ENCODE measurements at places on chromosomes 3 and 15. TPM values are rescaled to one million over a fixed set of nuclear protein-coding genes. Genes with fewer than 3 reads are reported as not detected.
A peak's percentile ranks its signal among the peaks of the same experiment; 100 is the strongest.

DNA sequence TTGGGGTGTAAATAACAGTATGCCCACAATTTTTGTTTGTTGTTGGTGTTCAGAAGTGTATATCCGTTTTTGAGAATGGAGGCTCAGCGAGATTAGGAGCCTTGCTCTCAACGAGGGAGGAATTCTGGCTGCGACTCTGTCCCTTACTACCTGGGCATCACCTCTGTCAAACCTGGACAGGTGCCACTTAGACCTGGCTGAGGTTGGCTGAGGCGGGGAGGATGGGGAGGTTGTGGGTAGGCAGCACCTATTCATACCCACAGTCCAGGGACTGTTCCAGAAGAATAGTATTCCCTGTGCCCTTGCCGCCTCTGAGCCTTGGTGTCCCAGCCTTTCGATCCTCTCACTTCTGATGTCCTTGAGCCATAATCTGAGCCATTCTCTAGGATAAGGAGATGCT is 99.9 kb downstream of the LINGO1 start:
- H3K27ac ChIP-seq, result no peak overlapping the region
- H3K36me3 ChIP-seq, result no peaks in the 10 kb centered on the region
- H3K27me3 ChIP-seq, result no peaks in the 10 kb centered on the region
- no peak overlapping the region for H3K4me3 ChIP-seq
- peaks cover under 1% of the 10 kb centered on the region for H3K4me1 ChIP-seq

DNA sequence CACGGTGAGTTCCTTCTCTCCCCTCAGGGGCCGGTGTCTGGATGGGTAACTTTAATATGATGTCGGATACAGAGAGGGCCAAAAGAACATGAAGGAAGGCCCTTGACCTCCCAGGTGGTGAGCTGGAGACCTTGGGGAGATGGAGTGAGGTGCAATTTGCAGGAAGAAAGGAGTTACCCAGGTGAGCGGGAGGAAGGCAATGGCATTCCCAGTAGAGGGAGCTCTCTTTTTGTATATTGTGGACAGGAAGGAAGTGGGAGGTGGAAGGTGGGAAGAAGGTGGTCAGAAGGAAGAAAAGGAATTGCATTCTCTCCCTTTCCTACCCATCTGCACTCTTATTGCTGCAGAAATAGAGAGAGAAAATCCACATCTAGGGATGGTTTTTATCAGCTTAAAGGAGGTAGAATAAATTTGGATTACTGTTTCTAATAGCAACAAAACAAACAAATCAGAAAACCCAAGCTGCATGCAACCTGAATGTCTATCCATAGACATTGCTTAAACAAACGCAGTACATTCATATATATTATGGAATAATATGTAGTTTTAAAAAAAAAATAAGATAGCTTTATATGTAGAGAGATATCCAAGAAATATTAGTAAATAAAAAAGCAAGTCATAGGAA is 169.0 kb upstream of the TSC22D2 start:
- no peaks in the 10 kb centered on the region for H3K4me1 ChIP-seq
- H3K27me3 ChIP-seq, result no peaks in the 10 kb centered on the region
- H3K36me3 ChIP-seq, result no peaks in the 10 kb centered on the region
- no peak overlapping the region for H3K4me3 ChIP-seq
- no peak for DNase-seq
- H3K27ac ChIP-seq, result no peak overlapping the region

- H3K4me1 ChIP-seq, result peaks cover 9% of the 10 kb centered on the region
- no peak overlapping the region for H3K4me3 ChIP-seq
- no peaks in the 10 kb centered on the region for H3K27me3 ChIP-seq
- no peak for DNase-seq
- H3K36me3 ChIP-seq, result peaks cover 50% of the 10 kb centered on the region
Observed at GRCh38 chr3:15685927-15686326, 84.4 kb downstream of the BTD start.

GRCh38 chr3:192861972-192862371 is 55.7 kb downstream of the MB21D2 start:
- H3K36me3 ChIP-seq, result no peaks in the 10 kb centered on the region
- no peaks in the 10 kb centered on the region for H3K4me1 ChIP-seq
- no peak overlapping the region for H3K4me3 ChIP-seq
- no peak for DNase-seq
- H3K27me3 ChIP-seq, result no peaks in the 10 kb centered on the region

DNA sequence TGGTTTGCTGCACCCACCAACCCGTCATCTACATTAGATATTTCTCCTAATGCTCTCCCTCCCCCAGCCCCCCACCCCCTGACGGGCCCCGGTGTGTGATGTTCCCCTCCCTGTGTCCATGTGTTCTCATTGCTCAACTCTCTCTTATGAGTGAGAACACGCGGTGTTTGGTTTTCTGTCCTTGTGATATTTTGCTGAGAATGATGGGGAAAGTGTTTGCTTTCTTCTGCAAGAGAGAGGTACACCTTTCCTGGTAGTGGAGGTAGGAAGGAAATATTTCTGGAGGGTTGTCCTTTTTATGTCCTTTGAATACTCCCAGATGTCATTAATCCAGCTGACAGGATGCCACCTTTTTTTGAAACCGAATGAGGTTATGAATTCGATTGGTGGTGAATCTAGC is 10.5 kb upstream of the SLC28A1 start:
- H3K27ac ChIP-seq, result no peak overlapping the region
- H3K27me3 ChIP-seq, result no peaks in the 10 kb centered on the region
- no peaks in the 10 kb centered on the region for H3K36me3 ChIP-seq
- peaks cover 13% of the 10 kb centered on the region for H3K4me1 ChIP-seq
- H3K4me3 ChIP-seq, result no peak overlapping the region
- no peak for DNase-seq

DNA sequence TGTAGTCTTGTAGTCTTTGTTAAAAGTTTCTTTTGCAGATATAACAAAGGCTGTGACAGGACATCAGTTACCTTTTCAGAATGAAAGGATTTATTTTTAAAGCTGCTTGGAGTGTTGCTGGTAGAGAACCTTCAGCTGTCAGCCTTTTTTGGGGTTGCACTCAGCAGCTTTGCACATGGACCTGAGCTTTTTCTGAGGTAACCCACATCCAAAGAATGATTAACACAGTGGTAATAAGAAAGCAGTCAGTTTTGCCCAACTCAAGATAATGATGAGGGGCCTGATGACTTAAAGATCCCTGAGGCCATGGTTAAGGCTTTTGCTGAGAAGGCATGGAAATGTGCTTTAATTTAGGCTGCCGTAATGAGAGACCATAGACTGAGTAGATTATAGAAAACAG is 1042.7 kb downstream of the PLOD2 start:
- H3K27ac ChIP-seq, result no peak overlapping the region
- no peaks in the 10 kb centered on the region for H3K36me3 ChIP-seq
- H3K4me1 ChIP-seq, result no peaks in the 10 kb centered on the region
- H3K4me3 ChIP-seq, result no peak overlapping the region

The C3orf18 gene
- total RNA-seq, result 7.5 TPM

The HYAL1 gene
- 67.0 TPM for total RNA-seq

GRCh38 chr3:195566797-195567196 is 16.9 kb downstream of the APOD start:
- no peak for DNase-seq
- H3K4me3 ChIP-seq, result no peak overlapping the region
- H3K4me1 ChIP-seq, result no peaks in the 10 kb centered on the region
- no peaks in the 10 kb centered on the region for H3K36me3 ChIP-seq

DNA sequence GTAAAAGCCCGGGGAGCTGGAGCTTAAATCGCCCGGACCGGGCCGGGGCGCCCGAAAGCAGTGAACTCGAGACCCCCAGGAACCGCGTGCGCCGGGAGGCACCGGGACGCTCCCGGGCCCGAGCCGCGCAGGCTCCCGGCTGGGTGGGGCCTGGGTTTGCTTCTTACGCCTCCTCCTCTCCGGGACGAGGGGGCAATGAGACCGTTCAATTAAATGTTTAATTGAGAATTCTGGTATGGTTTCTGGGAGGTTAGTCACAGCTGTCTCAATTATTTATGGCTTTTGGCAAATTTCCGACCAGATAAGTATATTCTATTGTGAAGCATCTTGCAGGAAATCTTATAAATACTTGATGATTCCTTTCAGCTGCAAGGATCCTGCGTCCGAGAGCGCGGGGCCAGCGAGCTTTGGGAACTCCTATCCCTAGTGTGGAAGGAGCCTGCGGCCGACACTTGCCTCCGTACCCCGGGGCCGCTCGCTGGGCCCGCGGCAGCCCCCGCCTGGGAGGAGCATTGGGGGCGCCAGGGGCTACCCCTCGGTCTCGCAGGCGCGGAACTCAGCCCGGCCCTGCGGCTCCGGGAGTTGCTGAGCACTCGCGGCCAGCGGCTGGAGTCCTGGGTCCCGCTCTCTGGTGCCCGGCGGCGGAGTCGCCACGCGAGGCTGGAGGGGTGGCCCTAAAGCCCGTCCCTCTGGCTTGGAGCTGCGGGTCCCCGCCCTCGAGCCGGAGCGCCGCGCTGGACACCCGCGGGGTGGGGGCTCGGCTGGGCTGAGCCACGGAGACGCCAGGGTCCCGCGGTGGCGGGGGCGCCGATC is 10.3 kb downstream of the ISL2 start:
- H3K27ac ChIP-seq, result no peak overlapping the region
- H3K27me3 ChIP-seq, result peaks cover 59% of the 10 kb centered on the region
- peak; percentile 85 for DNase-seq

DNA sequence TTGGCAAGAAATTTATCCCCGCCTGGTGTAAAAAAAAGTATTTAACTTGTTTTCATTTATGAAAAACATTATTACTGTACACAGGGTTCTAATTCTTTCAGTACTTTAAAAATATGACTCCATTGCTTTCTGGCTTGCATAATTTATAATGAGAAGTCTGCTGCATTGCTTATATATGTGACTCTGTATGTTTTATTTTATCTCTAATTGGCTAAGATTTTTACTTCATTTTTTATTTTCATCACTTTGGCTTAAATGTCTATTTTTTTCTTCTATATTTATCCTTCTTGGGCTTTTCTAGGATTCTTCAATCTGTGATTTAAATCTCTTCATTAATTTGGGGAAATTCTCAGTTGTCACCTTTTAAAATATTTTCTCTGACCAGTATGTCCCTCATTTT is 636.6 kb upstream of the NR2F2 start:
- no peaks in the 10 kb centered on the region for H3K36me3 ChIP-seq
- no peaks in the 10 kb centered on the region for H3K27me3 ChIP-seq
- no peak for DNase-seq
- no peak overlapping the region for H3K27ac ChIP-seq
- H3K4me1 ChIP-seq, result no peaks in the 10 kb centered on the region

DNA sequence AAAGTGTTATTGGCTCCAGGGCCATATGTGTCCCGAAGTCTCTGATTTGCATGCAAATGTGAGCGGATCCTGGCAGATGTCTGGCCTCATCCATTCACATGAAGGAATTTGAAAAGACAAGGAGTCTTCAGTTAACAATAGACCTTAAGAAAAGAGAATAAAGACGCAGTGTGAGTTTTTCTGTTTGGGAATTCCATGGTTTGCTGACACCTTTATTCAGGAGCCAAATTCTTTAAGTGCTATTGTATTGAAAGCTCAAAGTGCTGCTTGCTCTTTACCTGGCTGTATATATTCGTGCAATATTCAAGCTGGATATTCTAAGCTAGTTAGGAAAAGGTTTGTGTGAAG is 2.2 kb downstream of the LRRN1 start:
- no peaks in the 10 kb centered on the region for H3K36me3 ChIP-seq
- H3K27me3 ChIP-seq, result no peaks in the 10 kb centered on the region
- no peak overlapping the region for H3K4me3 ChIP-seq

DNA sequence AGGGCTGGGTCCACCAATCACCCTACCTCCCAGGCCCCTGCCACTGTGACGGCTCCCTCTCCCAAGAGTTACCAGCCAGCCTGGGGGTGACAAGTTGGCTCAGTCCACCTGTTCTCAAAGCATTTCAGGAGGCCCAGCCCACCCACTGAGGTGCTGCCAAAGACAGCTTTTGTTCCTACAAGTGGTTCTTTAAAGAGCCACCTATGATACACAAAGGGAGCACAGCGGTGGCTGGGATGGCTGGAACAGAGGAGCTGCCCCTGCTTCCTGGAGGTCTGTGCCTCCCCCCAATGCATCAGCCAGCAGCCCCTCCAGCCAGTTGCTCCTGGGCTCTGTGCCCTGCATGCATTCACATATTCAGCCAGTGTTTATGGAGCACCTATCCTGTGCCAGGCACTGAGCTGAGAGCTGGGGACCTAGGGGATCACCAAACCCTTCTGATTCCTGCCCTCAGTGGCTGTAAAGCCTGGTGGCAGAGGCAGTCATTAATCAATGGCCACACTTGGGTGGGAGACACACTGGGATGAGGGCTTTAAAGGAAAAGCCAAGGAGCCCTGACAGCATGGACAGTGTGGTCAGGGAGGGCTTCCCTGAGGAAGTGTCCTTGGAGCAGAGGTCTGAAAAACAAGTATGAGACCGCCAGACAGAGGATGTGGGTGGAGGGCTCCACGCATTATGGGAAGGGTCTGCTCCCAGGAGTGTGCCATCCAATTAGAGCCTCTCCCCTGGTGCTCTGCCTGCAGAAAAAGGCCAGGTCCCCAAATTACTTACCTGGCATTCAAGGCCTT is 107.1 kb upstream of the LINGO1 start:
- no peak overlapping the region for H3K4me3 ChIP-seq
- no peaks in the 10 kb centered on the region for H3K27me3 ChIP-seq
- no peaks in the 10 kb centered on the region for H3K36me3 ChIP-seq
- no peak overlapping the region for H3K27ac ChIP-seq
- H3K4me1 ChIP-seq, result no peaks in the 10 kb centered on the region

The EAF2 gene
- total RNA-seq, result 12.8 TPM

DNA sequence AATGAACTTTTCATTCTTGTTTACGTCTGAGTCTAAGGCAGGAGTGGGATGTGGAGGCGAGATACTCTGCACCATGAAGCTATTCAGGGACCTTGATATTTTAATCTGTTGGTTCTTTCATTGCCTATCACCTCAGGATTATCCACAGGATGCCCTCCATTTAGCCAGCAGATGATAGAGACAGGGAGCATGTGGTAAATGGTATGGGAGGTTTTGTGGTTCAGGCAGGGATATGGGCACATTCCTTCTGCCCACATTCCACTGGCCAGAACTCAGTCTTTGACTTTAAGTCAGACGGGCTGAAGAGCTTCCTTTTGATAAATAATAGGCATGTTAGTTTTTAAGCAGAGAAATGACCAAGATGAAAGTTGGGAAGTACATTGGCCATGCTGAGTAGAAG is 548.0 kb upstream of the CCDC54 start:
- no peaks in the 10 kb centered on the region for H3K36me3 ChIP-seq
- H3K4me1 ChIP-seq, result peaks cover 4% of the 10 kb centered on the region
- no peak overlapping the region for H3K27ac ChIP-seq
- DNase-seq, result no peak

DNA sequence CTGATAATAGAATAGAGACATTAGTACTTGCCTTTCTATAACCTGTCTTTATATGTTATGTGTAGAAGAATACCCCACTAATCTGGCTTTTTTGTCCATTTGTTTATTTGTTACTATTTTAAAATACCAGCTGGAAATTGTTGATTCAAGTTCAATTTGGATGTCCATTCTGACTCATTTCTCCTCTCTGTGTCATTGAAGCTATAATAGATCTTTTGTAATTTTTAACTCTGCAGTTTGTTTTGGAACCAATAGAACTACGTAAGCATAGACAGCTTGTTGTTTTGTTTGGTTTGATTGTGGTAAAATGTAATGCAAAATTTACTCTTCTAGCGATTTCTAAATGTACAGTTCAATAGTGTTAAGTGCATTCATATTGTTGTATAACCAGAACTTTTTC is 390.4 kb downstream of the ZIC1 start:
- no peaks in the 10 kb centered on the region for H3K36me3 ChIP-seq
- H3K4me1 ChIP-seq, result no peaks in the 10 kb centered on the region
- H3K27ac ChIP-seq, result no peak overlapping the region
- DNase-seq, result no peak

All from upper lobe of left lung (tissue), 6 donors.